GM06990 (cell line): ENCODE measurements at places on chromosomes 2 and 18.
A peak's percentile ranks its signal among the peaks of the same experiment; 100 is the strongest.

DNA sequence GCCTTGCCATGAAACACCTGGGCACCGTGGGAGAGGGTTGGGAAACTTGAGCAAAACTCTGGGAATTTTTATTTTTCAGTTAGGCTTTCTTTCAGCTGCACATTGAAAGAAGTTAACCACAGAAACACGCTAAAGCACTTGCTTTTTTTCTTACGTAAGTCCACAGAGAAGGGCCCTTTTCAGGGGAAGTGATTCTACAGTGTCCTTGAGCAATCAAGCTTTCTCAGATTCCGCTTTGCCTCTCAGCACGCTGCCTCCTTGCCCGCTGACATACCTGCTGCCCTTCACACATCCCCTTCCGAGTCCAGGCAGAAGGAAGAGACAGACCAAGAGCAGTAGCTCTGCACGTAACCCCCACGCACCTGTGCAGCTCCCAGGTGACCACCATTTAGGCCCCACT, 135.5 kb upstream of the MYT1L start:
- no peak for DNase-seq

DNA sequence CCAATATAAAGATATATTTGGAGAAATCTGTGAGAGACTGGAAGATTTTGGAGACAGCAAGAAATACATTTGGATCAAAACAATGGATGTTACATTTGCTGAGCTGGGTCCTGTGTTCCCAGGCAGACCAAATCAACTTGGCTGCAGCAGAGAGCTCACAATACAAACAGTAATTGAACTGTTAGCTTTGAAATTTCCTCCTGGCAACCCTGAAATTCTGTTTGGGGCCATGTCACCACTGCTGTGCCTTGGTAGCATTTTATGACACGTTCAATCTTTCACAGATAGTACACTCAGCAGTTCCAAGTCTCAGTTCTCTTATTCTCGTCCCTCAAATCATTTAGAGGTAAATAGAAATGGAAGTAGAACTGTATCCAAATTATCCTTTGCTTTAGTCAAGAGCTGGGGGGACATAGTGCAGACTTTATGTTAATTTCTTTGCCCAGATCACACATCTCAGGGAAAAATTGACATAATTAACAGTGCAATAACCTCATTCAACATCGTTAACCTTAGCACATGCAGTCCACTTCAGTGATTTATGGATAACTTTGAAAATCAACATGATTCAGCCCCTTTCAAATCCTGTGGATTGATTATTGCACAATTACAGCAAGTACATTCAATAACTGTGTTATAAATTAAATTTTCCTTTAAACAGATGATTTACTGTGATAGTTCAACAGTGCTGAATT, 277.4 kb upstream of the MC4R start:
- no peak for DNase-seq

DNA sequence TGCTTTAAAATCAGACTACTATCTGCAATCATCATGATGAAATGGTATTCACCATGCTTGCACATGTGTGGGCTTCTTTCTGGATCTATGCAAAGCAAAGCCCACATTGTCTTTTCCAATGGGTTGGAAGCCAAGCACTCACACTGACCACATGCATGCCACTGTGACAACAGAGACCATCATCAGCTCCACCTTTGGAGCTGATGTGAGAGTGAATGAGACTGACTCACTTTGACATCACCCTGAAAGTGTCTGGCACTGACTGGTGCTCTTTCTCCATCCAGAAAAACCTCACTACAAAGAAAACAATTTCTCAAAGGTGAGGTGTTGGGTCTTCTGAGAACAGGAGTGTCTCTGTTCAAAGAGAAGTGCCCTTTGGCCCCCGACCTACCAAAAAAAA, 4.7 kb downstream of the MYO5B start:
- no peak for DNase-seq

GRCh38 chr18:46917108-46917802, at the start of the genes KATNAL2 and PIAS2:
Gene KATNAL2, plus strand, starts transcription at chr18:46917602. Its CDS starts 29,271 bp downstream, at chr18:46946873.
Gene PIAS2, minus strand, starts transcription at chr18:46917507. Its CDS starts 162 bp downstream, at chr18:46917345.
- DNase-seq, result peak; percentile 91

DNA sequence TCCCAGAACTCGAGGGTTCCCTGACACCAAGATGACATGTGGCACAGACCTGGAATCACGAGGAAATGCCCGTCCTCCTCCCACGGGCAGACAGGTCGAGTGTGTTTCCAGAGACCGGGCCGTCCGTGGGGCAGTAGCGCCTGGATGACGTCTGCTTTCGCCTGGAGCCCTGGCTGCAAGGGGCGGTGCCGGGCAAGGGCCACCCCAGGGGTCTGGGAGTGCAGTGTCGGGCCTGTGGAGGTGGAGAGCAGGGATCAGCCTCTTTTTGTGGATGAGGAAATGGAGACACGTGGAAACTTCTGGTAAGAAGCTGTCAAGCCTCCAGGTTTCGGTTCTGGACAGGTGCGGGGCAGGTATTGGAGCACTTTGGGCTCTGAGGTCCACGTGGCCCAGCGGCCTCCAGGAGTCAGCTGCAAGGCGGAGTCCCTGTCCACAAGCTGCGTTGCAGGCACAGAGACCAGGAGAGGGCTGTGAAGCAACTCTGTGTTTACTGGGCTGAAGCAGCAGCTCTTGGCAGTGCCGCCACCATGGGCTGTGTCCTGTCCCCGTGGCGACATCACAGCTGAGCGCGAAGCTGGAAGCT, 25.6 kb downstream of the NFATC1 start:
- no peak for DNase-seq

DNA sequence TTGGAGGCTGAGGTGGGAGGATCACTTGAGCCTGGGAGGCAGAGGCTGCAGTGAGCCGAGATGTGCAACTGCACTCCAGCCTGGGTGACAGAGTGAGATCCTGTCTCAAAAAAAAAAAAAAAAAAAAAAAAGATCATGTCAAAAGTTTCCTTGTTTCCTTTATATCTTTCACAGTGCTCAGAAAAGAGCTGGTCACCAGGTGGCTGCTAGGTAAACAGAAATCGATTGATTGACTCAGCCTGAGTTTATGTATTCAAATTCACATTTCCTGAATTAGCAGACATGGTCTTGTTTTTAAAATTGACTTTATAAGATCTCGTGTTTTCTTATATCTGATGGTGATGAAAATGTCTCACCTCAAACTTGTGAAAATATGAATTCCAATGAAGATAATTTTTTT, 261.8 kb upstream of the FANCL start:
- no peak for DNase-seq

DNA sequence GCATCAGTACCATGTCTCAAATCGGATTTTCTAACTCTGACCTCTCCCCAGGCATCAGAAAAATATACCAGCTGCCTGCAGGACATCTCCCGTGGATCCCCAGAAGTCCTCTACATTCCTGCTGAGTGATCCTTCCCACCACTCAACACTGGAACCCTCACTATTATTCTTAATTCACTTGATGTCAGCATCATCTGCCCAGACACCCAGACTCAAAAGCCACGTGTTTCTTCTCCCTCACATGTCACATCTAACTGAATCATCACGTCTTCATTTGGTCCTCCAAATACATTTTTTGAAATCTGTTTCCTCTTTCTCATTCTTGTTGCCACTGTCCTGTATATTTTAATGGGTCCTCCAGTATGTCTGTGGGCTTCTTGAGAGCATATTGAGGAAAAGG, 218.6 kb downstream of the HRH4 start:
- DNase-seq, result no peak

GRCh38 chr2:218267259-218267658, 2.7 kb downstream of the AAMP start:
- DNase-seq, result no peak
